ENCODE measurements at places on chromosomes 5 and 9.

GRCh38 chr5:167726642-167727041, 564.8 kb upstream of the WWC1 start:
- DNase-seq = peak; percentile 7

GRCh38 chr5:153610009-153610408, 119.5 kb downstream of the GRIA1 start:
- no peak for DNase-seq

DNA sequence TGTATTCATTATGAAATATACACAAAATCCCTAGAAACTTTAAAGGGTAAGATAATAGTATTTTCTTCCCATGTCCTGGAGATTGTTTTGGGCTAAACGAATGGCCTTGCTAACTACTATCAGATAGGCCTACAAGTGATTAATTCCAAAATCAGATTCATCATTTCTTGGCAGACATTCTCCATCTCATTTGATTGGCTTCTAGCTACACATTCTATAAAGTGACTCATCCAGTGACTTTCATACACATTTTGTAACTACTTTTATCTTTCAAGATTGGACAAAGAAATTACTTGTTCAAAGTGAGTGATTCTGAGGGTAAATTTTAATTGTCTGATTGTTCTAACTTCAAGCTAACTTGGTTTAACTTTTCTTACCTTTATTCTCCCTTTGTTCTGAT, 93.3 kb downstream of the RAPGEF6 start:
- DNase-seq = no peak

DNA sequence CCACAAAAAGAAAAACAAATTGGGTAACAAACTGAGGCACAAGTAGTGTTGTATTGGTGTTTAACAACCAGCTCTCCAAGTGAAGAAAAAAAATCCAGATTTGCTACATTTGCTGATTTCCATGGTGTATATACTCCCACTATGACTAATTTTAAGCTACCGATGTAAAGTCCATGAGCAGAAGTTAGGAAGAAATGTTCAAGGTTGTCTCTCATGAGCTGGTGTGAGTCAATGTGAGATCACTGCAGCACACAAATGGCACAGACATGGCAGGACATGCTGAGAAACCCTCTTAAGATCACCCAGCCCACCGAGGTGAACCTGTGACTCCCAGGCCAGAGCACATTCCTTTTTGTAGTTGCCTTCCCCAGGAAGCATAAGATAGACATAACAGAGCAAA, 36.2 kb downstream of the SLC44A1 start:
- DNase-seq = peak; percentile 33
